ENCODE measurements at places on chromosomes 11 and 22. TPM values are rescaled to one million over a fixed set of nuclear protein-coding genes. Genes with fewer than 3 reads are reported as not detected.

DNA sequence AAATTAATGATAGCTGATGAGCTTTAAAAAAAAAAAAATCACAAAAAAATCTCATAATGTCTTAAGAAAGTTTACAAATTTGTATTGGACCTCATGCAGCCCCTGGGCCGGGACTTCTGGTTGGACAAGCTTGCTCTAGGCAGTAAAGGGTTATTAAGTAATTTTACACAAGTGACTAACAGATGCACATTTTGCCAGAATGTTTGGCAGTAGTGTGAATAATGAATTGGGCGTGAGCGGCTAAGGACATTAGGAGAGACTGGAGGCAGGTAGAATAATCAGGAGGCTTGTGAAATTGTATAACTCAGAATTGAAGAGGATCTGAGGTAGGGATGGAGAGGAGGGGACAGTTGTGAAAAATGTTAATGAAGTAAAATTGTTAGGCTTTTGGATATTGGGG, 77.4 kb downstream of the HIPK3 start:
- DNase-seq, result no peak

GRCh38 chr11:65911682-65912568, 6.9 kb downstream of the C11orf68 start:
- DNase-seq, result no peak

- peak; percentile 44 for DNase-seq
These were observed 3.2 kb downstream of the SEZ6L start for GRCh38 chr22:26172389-26172990.

DNA sequence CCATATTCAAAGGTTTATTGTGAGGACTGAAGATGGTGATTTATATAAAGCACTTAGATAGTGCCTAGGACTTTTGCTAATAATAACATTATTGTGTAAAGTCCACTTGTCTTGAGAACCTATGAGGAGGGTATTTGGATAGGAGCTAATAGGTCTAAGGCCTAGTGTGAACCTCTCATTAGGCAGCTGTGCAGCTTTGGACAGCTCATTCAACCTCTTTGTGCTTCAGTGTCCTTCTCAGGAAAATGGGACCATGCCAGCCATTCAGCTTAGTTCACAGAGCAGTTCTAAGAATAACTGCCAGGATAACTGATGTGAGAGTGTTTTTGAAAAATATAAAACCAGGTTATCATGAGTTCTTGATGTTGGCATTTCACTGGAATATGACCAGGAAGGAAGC, 56.2 kb downstream of the NAV2 start:
- no peak for DNase-seq

GRCh38 chr22:17152340-17152739, 6.7 kb downstream of the HDHD5 start:
- DNase-seq, result no peak

Gene PNPLA3
- 29.6 TPM for total RNA-seq
